ENCODE measurements at places on chromosomes 3 and 15. TPM values are rescaled to one million over a fixed set of nuclear protein-coding genes. Genes with fewer than 3 reads are reported as not detected.

DNA sequence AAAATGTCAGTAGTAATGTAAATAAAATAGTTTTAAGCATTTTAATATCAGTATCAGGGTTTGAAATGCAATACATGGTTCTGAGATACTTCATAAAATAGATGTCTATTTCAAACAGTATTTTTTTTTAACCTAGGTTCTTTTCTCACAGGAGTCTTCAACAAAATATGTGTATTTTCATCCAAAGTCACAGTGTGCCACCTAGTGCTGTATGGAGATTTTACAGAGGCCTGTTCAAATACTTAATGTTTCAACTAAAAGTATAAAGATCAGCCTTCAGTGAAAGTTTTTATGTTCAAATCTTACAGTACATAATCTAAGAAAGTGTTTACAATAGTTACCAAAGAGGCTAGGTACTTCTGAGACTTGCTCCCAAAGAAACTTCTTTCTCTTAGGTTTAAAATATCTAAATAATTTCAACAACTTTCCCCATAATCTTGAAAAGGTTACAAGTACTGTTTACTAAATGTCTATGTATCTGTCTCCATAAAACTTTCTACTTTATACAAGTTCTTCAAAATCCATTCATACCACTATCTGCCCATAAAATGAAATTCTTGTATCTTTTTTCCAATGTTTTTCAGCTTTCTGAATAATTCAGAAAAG lies 38.3 kb downstream of the SCAPER start:
- DNase-seq, result no peak

DNA sequence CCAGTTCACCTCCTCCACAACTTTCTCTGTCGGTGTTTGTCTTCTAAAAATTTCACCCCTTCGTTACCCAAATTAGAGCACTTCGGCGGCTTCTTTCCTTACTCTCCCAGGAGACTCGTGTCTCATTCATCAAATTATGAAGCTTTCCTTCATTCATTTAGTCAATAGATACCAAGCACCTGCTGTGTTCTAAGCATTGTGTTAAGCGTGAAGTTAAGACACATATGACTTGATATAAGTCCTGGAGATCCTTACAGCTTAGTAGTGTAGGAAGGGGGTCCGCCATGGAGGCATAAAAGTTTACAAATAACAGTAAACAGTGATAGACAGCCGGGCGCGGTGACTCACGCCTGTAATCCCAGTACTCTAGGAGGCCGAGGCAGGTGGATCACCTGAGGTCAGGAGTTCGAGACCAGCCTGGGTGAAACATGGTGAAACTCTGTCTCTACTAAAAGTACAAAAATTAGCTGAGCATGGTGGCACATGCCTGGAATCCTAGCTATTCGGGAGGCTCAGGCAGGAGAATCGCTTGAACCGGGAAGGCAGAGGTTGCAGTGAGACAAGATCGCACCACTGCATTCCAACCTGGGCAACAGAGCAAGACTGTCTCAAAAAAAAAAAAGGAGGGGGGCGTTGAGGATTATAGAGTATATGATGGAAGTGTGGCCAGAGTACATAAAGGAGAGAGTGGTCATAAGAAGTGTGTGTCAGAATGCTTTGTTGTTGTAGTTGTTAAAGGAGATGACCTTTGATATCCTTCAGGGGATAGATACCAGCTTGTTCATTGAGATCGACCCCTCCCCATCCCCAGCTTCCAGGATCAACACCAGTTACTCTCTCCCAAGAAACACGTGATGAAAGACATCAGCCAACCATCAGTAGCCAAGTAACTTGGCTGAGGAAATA lies 744 bp upstream of the CCDC32 start:
- DNase-seq, result no peak

Gene TRNT1
- total RNA-seq, result 12.3 TPM

Gene CFAP92
- total RNA-seq, result 1.2 TPM

DNA sequence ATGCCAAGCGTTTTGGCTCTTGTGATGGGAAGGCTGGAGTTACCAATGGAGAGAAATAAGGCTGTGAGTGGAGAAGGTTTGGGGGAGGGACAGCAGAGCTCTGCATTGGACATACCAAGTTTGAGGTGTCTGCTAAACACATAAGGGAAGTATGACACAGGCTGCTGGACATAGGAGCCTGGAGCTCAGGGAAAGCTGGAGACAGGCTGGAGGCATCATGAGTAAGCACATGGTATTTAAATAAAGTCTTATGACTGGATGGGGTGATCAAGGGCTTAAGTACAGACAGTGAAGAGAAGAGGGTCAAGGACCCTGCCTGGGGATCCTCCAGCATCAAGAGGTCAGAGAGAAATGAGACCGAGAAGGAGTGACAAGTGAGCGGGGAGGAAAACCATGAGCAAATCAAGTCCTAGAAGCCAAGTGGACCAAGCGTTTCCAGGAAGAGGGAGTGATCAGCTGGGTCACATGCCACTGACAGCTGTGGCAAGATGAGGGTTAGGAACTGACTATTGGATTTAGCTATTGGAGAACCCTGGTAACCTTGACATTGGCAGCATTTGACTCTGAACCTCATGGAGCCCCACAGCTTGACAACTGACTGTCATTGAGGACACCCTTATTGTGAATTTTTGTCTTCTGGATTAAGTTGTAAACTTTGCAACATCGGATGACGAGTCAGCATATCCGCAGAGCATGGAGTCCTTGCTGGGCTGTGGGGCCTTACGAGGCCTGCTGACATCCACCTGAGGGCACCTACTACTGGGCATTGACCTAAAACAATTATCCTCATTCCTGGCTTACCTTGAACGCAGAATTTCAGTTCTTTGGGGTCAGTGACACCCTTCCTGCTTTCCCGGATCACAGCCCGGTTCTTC lies 78.7 kb upstream of the ETV5 start:
- DNase-seq, result no peak

Gene PRR20G
- not detected for total RNA-seq

- DNase-seq, result no peak
Observed at GRCh38 chr15:60005352-60006202, 1.5 kb downstream of the FOXB1 start.

- no peak for DNase-seq
Observed at GRCh38 chr15:23912191-23912590, 225.1 kb upstream of the NDN start.

DNA sequence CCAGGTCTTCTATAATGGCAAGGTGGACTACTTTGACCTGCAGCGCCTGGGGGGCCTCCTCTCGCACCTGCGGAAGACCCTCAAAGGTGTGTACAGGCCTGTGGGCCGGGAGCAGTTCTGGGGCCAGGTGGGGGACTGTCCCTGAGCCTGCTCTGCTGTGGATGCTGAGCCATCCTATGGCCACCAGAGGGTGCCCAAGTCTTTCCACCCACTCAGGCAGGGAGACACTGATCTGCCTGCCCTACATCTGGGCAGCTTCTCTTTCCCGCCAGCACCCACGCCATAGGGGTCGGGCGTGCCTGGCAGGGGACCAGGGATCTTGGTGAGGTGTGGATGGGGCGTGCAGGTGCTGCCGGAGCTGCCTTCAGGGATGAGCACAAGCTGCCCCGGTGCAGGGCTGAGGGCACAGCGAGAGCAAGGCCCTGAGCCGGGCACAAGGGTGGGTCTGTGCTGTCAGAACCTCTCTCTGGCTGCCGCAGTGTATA lies 14.1 kb downstream of the RNF123 start:
- no peak for DNase-seq

DNA sequence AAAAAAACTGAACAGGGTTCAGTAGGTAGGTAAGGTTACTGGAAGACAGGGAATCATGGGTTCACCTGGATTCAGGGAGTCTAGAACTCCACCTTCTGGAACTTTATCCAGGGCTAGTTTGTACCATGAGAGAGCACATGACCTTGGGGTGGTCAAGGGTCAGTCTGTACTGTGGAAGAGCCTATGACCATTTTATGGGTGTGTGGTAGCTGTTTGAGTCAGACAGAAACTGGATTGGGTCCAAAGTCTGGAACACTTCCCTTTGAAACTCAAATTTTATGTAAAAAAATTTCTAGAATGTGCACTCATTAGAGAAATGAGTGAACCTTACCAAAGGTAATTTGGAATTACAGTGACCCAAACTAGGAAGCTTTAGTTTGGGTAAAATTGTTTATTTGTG lies 486.0 kb upstream of the AGTR1 start:
- no peak for DNase-seq

- DNase-seq, result no peak
Observed at GRCh38 chr3:187808527-187808895, 63.2 kb upstream of the BCL6 start.

DNA sequence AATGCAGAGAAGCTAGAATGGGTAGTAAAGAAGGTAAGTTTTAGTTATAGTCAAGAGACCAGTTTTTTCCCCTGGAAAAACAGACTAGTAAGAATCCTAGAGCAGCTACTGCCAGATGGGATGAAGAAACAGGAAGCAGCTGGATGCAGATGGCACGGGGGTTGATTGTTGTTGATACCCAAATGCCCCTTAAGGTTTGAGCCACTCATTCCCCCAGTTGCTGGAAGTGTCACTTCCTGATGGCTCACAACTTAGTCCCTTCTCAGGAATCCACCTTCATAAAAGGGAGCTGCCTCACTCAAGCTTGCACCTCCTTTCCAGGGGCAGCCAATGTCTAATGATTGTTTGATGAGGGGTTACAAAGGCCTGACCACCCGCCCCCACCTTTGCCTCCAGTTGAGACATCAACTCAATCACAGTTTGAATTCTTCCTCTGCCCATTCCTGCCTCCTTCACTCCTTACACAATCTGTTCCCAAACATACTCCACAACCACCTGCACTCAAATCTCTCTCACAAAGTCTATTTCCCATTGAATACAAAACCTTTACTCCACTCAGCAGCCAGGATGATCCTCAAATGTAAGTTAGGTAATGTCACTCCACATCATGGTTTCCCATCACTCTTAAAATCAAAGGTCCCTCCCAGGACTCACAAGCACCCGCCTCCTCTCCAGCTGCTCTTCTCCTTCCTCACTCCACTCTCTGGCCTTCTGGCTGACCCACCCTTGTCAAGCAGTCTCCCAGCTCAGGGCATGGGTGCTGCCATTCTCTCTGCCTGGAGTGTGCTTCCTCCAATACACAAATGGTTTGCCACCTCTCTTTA lies 450.1 kb upstream of the THBS1 start:
- DNase-seq, result no peak

Gene MESP2
- not detected for total RNA-seq

Gene SNRPN
- 86.4 TPM for total RNA-seq

- no peak for DNase-seq
Observed at GRCh38 chr15:66560856-66561525, 4.8 kb downstream of the LCTL start.

DNA sequence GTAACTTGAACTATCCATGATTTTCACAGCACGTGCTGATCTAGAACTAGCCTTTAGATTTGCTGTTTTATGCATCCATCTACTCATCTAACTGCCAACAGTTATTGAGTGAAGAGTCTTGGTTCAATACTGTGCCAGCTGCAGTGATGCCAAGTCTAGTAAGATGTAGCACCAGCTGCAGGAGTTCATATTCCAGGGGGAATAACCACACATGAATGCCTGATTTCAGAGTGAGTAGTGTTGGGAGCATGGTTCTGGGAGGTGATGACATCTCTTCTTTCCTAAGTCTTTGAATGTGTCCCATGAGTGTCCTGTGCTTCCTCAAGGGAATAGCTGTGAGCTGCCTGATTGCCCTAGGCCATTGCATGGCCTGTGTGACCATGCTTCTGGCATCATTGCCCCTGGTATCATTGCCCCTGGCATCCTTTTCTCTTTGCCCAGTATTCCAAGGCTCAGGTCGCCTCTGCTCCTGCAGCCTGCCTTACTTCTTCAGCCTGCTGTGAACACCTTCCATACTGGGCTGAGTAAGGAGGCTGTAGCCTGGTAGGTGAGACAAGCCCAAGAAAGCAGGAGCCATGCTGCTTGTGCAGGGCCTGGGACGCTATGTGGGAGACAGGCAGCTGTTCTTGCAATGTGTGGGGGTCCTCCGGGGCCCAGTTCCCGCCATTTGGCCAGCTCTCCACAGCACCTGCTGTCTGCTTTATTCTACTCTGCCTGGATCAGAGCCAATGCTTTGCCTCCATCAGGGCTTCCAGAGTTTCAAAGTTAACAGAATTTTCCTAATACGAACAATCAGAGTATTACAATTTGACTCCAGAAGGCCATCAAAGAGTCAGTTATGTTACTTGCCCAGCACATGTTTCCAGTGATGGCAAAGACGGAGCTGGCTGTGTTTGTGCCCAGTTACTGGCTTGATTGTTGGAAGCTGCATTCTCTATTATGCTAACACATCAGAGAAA lies 73.2 kb downstream of the CLSTN2 start:
- peak; percentile 91 for DNase-seq

DNA sequence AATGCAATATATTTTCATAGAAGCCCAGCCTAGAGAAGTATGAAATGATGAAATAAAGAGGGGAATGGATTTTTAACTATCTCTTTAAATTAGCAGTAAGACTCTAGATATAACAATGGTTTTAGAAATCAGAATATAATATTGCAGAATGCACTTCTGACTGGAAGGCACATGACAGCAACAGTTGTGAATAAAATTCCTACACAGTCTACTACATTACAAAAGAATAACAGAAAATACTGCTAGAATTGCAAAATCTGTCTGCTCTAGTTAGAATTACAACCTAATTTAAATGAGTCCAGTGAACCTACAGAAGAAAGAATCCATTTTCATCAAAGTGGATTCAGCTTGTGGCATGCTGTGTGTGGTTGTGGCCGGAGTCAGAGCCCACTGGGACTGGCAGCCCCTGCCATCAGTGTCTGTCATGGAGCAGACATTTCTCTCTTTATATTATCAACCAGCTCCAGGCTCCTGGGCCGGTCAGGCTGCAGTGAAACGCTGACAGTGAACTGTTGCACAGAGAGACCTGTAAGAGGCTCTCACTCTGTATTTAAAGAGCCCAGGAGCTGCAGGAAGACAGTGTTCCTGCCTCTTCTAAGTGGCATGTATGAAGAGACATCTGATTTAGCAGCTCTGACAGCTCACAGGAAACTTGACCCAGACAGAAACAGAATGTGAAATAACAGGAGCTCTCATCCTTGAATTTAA lies 1523.8 kb upstream of the CADM2 start:
- DNase-seq, result no peak

DNA sequence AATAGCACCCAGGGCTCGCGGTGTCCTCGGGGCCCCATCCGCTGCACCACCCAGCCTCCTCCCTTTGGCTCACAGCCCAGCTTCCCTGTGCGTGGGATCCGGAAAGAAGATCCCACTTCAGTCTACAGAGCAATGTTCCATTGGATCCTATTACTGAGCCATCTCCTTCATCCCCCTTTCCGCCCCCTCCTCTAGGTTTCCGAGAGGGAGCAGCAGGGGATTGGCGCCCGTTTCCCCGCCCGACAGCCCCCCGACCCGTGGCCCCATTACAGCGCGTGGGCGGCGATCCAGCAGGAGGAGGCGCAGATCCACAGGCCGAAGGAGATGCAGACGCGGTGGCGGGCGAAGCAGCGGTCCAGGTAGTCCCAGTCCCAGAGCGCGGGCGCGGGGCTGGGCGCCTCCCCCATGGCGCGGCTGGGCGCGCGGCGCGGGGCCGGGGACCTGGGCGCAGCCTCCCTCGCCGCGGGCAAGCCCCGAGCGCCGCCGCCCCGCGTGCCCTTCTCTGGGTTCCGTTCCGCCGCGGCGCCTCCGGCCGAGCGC lies 340 bp downstream of the TMEM44 start:
- no peak for DNase-seq

All from esophagus muscularis mucosa (tissue), 4 donors.